ENCODE measurements at places on chromosomes 7 and 10.
A peak's percentile ranks its signal among the peaks of the same experiment; 100 is the strongest.

DNA sequence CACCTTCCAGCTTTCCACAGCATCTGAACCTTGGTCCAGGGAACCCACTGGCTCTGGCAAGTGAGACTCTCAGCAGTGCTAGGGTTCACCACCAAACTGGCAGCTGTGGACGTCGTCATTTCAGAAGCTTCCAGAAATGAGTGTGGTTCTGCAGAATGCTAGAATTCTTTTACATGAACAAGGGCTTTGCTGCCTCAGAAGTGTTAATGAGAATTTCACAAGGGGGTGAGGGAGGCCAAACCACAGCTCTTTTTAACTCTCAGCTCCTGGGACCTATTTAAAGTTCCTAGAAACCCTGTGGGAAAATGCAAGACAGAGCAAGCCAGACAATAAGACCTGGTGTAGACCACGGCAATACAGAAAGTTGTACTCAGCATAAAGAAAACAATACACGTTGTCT, 129.3 kb upstream of the BET1 start:
- no peak for DNase-seq

- peak; percentile 50 for DNase-seq
These were observed 209.9 kb downstream of the ZNF365 start for GRCh38 chr10:62583876-62584615.

DNA sequence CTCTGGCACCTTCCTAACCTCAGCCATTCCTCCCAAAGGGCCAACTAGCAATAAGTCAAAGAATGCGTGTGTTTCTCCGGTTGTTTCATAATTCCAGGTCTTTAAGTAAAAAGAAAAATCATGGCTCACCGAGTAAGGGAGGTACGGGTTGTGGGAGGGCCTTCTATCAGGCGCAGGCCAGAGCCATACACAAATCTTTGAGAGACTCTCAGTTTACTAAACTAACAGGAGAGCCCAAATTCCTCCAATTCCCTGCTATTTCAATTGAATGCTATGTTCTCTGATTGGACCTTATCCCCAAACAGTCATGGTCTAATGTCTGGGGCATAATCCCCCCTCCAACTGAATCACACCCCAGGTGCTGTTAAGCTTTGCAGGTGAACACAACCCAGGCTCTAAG, 26.2 kb upstream of the SLF2 start:
- no peak for DNase-seq

- DNase-seq, result no peak
These were observed 370.6 kb downstream of the CCSER2 start for GRCh38 chr10:84698989-84699388.

DNA sequence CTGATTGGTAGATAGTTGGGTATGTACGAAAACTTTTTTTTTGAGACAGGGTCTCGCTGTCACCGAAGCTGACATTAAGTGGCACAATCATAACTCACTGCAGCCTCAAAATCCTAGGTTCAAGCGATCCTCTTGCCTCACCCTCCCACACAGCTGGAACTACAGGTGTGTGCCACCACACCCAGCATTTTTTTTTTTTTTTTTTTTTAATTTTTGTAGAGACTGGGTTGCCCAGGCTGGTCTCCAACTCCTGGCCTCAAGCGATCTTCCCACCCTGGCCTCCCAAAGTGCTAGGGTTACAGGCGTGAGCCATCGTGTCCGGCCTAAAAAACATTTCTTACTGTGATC, 1.5 kb upstream of the LRRC27 start:
- DNase-seq, result no peak

DNA sequence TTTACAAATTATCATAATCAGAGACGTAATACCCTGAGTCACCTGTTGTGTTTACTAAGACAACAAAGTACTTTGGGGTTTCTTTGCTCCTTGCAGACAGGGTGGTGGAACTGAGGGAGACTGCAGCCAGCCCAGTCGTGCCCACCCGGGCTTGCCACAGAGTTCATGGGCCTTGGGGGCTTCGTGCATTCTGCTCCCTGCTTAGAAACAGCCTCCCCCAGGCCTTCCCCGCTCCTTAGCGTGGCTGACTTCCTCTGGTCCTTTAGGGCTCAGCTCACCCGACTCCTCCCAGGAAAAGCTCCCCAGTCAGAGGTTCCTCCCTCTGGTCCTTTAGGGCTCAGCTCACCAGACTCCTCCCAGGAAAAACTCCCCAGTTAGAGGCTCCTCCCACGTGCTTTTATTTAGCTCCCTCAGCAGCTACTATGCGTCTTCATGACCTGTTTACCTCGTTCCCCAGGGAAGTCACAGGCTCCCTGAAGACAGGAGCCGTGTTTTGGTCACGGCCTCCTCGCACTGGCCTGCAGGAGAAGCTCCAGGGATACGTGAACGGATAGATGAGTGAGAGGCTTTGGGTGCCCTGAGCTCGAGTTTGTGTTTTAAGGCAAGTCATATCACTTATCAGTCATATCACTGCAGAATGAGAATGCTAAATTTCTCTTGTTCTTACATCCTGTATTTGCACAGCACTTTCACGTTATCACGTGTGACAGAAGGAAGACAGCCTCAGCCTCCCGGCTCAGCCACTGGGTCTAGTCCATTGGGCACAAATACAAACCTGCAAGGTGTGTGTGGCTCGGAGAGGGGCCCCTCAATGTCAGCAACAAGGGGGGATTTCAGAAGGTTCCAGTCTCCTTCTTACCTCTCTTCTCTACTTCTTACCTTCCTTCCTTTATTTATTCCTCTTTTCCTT, 52.7 kb upstream of the VIPR2 start:
- peak; percentile 9 for DNase-seq

DNA sequence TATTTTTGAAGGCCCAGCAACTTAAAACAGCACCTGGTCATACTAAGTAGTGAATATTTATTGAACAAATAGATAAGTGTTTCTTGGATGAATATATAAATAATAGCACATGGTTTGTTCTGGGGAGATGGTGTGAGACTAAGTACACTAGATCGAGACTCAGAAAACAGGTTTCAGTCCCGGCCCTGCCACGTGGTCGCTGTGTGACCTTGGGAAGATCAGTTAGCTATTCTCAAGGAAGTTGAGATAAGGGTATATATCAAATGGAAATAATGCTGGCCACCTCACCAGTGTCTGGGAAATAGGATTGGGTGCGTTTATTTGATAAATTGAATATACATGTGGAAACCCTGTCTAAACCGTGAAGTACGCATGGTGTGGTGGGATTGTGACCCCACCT, 354.6 kb downstream of the SDK1 start:
- DNase-seq, result no peak

DNA sequence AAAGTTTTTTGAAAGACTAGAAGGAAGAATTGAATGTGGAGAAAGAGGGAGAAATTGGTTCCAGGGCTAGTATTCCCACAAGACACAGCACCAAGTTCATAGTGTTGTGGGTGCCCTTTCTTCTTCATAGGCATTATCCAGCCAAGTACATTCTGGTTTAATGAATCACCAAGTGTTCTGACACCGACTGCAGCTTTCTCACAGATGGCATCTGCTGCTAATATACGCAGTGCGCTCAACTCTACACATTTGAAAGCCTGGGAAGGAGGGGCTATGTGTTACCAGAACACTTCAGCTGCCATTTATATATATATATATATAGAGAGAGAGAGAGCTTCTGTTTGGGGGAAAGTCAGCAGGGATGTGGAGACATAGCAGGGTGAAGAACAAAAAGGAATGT, 1168.4 kb downstream of the GATA3 start:
- DNase-seq, result no peak

DNA sequence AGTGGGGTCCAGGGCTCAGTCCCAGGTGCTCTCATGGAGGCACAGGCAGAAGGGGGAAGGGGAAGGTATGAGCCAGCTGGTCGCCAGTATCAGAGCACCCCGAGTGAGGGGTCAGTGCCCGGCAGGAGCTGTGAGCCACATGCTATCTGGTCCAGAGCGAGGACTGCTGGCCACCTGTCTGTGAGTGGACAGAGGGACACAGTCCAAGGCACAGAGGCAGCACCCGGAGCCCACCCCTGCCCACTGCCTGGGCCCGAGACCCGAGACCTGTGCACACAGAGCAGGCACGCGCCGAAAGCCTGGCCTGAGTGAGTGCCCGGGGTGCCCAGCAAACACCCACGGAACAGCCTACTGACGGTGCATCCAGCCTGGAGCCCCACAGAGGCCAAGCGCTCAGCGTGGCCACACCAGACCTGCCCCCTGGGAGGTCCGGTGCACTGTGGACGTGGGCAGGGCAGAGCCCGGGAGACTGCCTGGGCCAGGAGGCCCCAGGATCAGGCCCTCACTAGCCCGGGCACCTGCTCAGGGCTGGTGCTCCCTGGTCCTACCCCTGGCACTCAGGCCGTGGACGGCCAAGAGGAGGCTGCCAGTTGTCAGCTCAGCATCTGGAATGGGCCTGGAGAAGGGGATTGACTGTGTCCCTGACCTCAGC, 29.4 kb downstream of the ADGRA1 start:
- DNase-seq, result no peak

- no peak for DNase-seq
These were observed 62.6 kb upstream of the SFMBT2 start for GRCh38 chr10:7473474-7473873.

DNA sequence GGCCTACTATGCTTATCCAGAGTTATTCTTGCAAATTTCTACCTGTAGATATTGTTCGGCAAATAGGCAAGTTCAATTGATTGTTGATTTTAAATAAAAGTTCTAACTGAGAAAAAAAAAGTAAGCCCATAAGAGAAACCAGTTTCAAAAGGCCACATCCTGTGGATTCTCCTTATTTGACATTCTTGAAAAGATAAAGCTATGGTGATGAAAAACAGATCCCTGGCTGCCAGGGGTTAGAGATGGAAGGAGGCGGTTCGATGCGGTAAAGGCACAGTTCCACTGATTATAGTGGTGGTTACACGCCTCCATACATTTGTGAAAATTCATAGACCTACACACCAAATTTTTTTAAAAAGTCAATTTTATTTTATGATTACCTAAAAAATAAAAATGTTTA, 347.8 kb downstream of the KCNMA1 start:
- DNase-seq, result no peak

DNA sequence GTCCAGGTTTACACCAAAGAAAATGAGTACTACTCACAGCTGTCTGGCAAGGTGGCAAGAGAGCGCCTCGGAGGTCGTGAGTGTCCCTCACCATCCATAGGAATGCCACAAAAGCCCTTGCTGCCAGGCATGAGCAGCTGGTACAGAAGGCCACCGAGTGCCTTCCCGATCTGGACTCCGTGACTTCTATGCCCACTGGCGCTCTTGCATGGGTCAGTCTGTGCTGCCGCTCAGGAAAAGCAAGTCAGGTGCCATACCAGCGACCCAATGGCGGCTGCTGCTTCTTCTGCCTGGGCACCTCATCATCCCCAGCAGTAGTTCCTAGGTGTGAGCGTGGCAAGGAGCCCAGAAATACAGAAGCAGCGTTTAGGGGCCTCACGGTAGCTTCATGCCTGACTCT, 11.7 kb downstream of the TBXAS1 start:
- DNase-seq, result no peak

- no peak for DNase-seq
These were observed 132.1 kb upstream of the CDK6 start for GRCh38 chr7:92968502-92968901.

DNA sequence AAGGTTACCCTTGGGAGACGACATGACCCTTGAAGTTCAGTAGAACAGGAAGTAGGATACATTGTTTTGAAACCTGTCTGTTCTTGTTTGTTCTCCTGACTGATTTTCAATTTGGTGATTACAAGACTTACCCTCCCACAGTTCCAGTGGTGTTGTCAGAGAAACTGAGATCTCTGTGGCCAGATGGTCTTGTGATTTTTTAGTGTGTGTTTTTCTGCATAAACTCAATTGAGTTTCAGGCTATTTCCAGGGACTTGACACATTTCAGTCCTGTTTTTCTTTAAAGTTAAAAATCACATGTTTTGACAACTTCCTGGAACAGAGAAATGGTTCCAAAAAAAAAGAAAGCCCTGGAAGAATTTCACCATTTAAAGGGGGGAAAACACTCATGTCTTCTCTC, 22.3 kb downstream of the PIK3CG start:
- DNase-seq, result peak; percentile 29

DNA sequence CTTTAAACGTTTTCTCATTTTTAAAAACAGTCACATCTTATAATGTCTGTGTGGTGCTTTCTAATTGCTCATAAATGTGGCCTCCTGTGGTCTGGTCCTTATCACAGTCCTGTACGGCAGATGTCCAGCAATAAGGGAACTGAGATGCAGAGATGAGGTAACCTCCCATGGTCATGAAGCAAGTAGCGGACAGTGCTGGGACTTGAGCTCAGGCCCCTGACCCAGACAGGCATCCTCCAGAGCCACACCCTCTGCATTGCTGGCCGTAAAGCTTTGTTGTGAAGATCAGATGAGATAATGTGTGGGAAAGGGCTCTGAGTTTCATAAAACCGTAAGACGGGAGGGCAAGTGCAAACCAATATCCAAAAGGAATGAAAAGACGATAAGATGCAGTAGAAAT, 48.2 kb downstream of the DYNC2I1 start:
- DNase-seq, result no peak

GRCh38 chr7:149759093-149759860, 14.1 kb downstream of the ZNF467 start:
- no peak for DNase-seq

GRCh38 chr10:109939315-109939961, 16.1 kb upstream of the XPNPEP1 start:
- DNase-seq, result no peak

DNA sequence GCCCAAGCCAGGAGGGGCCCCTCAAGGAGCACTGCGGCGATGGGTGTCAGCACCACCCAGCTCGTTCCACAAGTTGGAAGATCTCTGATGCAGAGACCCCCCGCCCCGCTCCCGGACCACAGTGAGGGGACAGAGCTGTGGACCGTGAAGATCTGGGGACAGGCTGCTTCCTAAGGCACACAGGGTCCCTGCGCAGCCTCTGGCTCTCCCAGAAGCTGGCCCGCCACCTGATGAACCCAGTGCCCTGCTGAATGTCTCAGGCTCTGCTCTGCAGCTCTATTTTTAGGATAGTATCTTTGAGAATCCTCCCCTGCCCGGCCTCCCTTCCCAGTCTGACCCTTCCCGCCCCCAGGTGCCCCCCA, 29.7 kb downstream of the GBX1 start:
- no peak for DNase-seq

GRCh38 chr10:11341283-11341960, 270.0 kb downstream of the USP6NL start:
- DNase-seq, result peak; percentile 28

GRCh38 chr10:32054094-32054493, 2.1 kb downstream of the KIF5B start:
- DNase-seq, result peak; percentile 38

DNA sequence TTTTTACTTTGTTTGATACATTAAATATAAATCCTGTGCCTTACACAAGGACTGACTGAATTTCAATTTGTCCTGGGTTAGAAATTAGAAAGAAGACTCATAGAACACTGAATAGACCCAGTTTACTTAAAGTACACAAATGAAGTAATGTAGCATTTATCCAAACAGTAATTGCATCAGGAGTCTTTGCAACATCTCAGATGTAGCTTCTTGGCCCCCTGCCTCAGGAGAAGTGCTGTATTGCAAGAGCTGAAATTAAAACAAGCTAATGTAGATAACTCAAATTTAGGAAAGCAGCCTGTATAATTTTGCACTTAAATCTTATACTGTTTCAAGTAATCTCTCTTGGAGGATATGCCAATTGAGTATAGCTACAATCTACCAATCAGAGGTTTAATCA, 54.3 kb upstream of the KCND2 start:
- DNase-seq, result no peak
